ENCODE measurements at places on chromosomes 6 and 20.

- DNase-seq, result peak; percentile 40
Measured at GRCh38 chr6:39530201-39530759, 194.9 kb downstream of the KIF6 start.

DNA sequence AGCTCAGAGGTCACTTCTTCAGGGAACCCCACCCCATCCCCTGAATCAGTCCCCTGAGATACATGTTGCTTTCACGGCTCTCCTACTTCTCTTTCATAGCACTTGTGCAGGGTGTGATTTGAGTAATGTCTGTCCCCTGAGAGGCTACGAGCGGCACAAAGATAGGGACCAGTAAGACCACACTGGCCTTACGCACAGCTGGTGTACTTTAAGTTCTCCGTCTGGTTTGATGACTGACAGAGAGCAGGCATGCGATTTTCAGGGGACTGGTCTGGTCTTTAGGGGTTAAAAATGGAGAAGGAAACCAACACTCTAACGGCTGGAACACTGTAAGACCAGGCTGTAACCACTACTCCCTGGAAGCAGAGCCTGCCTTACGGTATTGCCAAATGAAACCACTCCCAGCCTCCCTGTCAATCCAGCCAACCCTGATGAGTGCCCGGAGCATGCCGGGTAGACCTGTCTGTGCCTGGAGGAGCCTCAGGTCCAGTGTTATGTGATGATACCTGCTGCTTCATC is 47.1 kb downstream of the ELMO2 start:
- no peak for DNase-seq

DNA sequence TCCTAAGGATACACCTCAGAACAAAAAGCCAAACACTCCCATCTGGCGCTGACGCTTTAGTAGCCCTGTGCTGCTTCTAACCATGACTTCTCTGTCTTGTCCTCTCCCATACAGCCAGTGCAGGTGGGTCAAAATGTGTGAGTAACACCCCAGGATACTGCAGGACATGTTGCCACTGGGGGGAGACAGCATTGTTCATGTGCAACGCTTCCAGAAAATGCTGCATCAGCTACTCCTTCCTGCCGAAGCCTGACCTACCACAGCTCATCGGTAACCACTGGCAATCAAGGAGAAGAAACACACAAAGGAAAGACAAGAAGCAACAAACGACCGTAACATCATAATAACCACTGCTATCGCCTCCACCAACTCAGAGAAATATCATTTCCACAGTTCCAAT is 1.4 kb downstream of the DEFB132 start:
- peak; percentile 17 for DNase-seq

- no peak for DNase-seq
Measured at GRCh38 chr6:114740547-114740946, 397.7 kb upstream of the HS3ST5 start.

DNA sequence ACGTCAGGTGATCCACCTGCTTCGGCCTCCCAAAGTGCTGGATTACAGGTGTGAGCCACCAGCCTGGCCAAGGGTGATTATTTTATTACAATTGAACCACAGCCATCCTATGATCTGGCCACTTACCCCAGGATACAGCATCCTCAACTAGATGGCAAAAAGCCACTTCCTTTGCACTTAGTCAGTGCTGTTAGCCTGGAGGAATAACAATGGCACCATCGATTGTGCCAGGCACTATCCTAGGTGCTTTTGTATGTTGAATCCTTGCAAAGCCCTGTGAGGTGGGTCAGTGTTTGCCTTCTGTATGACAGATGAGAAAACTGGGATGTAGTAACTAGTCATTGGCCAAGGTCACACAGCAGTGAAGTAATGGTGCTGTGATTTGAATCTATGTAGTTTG is 11.2 kb upstream of the TTPAL start:
- DNase-seq, result no peak

DNA sequence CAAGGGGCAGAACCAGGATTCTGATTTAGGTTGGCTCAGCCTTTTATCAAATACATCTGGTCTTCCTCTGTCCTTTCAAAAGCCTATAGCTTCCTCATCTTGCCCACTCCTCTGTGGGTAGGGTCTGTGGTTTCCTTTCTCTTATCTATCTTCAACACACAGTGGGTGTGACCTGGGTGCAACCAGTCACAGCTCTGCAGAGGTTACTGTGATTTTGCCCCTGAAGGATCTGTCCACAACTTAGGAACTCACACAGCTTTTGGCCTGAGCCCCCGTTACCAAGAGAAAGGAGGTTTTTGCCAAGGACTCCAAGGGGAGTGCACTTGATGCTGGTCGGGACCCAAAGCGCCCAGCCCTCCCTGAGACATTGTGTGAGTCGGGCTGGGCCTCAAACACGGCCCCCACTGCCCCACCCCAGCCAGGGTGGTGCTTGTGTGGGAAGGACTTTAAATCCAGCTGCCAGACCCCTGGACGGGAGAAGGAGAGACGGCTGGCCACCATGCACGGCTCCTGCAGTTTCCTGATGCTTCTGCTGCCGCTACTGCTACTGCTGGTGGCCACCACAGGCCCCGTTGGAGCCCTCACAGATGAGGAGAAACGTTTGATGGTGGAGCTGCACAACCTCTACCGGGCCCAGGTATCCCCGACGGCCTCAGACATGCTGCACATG is at the start of gene PI16:
PI16 (plus strand) TSS at position 477 of the 670 bp plus-strand sequence; CDS start at position 500, 23 bp downstream.
- DNase-seq, result no peak

- no peak for DNase-seq
Measured at GRCh38 chr6:151389618-151390275, 1.6 kb downstream of the ZBTB2 start.

DNA sequence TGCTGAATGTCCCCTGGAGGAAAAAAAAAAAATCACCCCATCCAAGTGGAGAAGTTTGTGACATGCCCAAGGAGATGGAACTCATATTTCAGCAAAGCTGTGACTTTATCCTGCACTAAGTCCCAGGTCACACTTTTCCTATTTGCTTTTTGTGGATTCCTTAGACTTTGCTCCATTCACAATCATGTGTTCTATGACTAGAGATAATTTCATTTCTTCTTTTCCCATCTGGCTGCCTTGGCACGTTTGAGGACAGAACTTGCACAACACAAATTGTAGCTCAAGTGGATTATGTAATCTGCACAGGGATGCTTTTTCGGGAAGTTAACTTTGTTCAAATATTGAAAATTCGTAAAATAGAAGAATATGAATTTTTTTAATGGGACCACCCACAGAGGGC is 100.7 kb upstream of the PTPN1 start:
- DNase-seq, result no peak

DNA sequence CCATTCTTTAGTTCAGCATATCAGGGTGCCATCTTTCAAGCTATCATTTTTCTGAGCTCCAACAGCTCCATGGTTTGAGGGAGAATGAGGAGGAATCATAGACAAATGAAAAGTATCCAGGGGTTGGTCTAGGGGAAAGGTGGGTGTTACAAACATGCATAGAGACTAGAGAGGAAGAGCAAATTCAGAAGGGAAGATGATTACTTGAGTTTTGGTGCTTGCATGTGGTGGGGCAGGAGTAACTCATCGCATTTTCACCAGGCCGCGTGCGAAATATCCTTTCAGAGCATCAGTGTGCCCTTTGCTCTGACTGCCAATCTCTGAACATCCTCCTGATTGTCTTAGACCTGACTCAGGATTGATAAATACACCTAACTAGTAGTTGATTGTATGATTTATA is 7.7 kb upstream of the BICRAL start:
- no peak for DNase-seq

GRCh38 chr6:111585974-111586315 is 19.7 kb downstream of the TRAF3IP2 start:
- DNase-seq, result no peak

GRCh38 chr6:51720327-51720726 is 367.1 kb downstream of the PKHD1 start:
- no peak for DNase-seq

GRCh38 chr6:93568169-93568568 is 148.8 kb upstream of the EPHA7 start:
- no peak for DNase-seq

GRCh38 chr6:150730801-150731457 is 131.2 kb downstream of the PLEKHG1 start:
- no peak for DNase-seq

DNA sequence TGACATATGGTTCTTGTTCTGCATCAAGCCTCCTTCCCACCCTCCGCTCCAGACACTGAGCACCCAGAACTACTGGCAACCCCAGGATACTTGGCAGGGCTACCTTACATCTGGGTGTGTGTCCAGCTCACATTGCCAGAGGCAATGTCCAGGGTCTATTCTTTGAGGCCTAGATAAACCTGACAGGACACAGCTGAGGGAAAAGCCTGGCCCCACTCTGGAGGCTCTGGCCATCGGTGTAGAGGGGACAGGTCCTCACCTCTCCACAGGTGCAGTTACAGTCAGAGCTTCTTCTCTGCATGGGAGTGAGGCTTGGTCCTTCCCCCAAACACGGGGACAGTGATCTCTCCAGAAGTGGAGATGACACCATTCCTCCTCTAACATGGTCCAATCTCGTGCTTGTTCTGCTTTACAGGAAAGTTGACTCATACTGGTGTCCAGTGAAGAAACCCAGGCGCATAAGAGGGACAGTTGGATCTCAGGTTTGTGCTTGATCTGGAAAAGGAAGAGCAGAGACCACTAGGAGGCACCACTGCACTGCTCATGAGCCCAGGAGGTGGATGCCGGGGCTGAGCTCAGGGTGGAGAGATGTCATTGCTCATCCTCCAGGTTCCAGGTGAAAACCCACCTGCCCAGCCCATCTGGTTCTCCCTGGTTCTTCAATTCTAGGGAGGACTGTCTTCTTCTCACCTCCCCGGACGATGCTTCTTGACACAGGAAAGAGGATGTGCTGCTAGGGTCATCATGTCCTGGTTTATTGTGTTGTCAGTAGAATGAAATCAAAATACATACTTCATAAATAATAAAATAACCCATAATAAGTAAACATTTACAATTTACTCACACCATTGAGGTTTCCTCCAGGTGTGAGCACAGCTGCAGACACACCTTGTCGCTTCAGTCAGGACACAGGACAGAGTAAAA is 14.7 kb downstream of the HLA-F start:
- peak; percentile 69 for DNase-seq

DNA sequence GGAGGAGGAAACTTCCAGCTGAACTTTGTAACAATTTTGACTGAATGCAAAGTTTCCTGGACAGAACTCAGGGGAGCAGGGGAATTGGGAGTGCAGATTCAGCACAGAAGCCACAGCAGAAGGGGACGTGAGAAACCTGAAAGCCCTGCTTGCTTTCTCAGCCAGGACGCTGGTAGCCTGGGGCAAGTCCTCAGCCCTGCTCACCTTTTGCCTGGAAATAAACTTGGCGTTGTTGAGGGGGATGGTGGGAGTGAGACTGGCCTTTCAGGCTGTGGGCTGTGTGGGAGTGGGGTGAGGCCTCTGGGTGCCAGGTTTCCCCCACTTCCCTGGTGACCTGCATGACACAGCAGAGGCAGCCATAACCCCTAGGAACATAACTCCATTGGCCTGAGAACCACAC is 238.1 kb upstream of the HS3ST5 start:
- no peak for DNase-seq

DNA sequence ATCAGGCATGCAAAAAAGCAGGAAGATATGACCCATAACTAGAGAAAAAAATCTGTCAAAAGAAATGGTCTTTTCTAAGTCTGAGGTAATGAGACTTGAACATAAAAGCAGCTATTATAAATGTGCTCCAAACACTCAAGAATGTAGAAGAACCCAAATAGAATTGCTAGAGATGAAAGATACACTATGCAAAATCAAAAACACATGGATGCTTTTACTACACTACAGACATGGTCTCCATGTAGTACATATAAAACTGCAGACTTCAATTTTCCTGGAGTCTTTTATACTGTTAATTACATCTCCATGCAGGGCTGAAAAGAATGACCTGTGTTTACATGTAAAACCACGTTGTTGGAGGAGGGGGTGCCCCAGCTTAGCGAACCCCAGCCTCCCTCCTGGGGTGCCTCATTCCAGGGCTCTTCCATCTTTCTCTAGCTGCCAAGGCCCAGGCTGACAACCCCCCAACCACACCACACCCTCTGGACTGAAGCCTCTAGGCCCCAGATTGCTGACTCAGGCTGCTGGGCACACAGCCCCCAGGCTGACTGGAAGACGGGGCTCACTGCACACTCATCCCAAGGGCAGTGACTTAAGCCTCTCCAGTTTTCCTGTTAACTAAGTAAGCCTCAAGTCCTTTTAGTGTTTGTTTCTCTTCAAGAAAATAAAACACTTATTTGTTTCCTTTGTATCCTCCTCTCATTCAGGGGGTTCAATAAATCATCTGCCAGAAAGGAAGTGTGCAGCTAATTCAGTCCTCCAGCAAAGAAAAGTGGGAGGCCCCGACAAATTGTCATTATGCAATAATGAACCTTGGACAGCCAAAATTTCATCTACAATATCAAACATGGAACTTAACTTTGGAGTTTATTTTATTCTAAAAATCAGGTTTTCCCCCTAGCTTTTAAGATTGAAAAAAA is 26.0 kb upstream of the PLAGL1 start:
- no peak for DNase-seq

GRCh38 chr6:63475707-63476106 is 96.6 kb upstream of the LOC128125822 start:
- DNase-seq, result no peak

Measured in NAMALWA (cell line).